ENCODE measurements at places on chromosomes 2 and 18.

DNA sequence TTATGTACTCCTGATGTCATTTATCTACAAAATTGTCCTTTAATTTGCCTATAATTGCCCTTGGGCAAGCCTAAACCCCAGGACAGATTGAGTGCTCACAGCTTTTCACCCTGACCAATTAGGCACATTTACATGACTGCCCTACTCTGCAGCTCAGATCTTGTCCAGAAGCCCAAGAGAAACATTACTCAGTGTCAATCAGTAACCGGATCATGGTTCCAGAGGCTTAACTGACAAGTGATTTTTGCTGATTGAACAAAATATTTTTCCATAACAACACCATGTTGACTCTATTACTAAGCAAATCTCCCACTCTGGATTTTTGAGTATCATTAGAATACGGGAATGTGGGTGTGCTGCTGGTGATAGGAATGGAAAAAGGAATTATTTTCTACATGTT, 465.4 kb upstream of the TNP1 start:
- no peak for DNase-seq

DNA sequence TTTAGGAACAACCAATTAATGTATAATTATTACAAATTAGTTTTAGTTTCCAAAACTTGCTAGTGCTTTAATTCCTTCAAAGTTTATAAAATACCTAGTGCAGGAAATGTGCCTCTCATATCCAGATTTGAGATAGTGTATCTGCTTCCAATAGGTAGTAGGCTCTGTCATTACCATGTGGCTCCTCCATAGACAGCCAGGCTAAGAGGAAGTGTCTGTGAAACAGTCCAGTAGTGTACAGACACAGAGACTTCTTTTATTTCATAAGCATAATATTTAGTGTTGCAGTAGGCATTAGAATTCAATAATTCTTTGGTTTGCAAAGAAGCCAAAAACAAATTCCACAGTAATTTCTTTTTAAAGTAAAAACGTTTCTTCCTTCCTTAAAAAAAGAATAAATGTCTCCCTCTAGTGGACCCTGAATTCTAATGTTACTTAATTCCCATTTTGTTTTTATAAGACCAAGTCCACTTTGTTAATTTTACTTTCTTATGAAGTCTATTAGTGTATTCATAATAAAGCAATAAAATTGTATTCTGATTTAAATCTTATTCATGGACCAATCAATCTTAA, 101.2 kb downstream of the NEB start:
- DNase-seq: no peak

GRCh38 chr2:140589696-140590095, 1541.1 kb downstream of the LRP1B start:
- DNase-seq: no peak

- no peak for DNase-seq
These were observed 73.6 kb downstream of the FSHR start for GRCh38 chr2:49080681-49081080.

DNA sequence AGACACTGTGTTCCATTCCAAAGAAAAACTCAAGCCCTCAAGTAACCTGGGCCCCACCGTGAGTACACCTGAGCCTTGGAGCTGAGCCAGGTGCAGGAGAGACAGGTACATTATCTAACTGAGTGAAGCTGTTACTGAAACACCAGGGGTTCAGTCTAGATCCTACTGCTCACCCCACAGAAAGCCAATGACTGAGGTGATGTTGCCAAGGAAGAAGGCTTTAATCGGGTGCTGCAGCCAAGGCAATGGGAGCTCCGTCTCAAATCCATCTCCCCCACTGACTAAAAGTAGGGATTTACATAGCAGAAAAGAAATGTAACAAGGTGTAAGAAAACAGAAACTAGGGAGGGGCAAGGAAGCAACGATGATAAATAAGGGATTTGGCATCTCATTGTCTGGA, 15.2 kb upstream of the SLC14A1 start:
- DNase-seq: no peak

- DNase-seq: no peak
These were observed 6.3 kb downstream of the TPRKB start for GRCh38 chr2:73730810-73731209.

DNA sequence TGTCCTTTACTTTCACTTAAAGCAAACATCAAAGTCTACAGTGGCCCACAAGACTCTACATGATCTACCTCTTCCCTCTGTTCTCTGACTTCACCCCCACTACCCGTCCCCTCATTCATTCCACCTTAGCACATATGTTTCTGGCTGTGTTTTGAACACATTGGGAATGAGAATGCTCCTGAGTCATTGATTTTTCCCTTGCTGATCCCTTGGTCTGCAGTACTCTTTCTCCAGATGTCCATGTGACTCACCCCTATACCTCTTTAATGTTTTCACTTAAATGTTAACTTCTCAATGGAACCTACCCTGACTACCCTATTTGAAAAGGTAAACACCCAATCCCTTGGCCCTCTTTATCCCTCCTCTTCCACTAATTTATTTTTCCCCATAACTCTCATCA, 30.7 kb upstream of the FRZB start:
- DNase-seq: no peak

DNA sequence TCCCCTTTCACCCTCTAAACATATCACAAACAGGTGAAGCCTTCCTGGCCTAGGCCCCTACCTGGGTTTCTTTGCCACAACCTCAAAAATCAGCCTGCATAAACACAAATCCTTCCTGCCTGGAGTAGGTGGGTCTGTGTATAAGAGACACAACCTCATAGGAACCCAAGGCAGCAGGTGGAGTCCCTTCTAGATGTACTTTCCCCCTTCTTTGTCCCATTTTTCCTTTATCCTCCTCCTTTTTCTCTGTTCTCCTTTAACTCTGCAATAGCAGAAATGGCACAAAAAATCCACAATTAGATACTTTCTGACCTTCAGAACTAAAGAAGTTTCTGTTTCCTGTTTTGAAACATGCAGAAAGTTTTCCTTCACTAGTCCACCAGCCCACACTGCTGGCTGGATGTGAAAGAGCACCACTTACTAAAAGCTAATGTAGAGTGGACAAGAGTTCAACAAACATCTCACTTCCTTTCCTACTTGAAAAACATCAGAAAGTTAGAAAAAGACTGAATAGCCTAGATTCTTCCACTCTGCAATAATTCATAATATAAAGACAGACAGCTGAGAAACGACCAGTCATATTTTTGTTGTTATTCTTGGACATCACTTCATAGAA, 11.2 kb downstream of the SLC40A1 start:
- no peak for DNase-seq

DNA sequence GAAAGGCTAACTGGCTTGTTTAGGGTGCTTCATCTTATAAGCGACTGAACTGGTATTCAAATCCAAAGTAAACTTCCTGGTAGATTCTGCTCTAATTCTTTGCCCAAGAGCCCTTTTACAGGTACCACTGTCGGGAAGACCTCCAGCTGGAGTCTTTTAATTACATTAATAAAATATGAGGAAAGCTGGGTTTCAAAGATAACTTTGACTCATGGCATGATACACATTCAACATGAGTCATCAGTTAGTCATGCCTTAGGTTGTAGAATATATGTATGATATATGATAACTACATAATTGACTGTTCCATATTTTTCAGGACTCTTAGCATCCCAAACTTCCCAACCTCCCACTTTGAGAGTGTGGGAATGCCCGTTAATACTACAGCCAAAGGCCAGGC, 32.3 kb downstream of the ZCCHC2 start:
- DNase-seq: no peak

DNA sequence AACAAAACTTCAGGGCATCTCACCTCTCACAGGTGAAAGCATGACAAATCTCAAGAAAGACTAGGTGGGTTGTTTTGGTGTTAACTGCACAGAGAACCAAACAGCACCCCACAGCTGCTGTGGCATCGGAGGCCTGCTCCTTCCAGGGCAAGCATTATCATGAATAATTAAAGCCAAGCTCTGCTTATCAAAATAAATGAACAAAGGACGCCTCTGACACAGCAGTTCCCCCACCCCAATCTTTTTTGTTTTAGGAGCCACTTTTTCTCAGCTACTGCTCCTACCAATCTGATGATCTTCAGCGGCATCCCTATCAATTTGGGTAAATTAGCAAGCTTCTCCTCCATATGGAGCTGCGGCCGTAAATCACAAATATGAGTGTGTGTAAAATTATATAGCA, 58.6 kb downstream of the KLF7 start:
- DNase-seq: no peak

GRCh38 chr2:75539955-75540716, 20.6 kb downstream of the EVA1A start:
- no peak for DNase-seq

GRCh38 chr2:110980339-110981062, 140.2 kb upstream of the BCL2L11 start:
- no peak for DNase-seq

DNA sequence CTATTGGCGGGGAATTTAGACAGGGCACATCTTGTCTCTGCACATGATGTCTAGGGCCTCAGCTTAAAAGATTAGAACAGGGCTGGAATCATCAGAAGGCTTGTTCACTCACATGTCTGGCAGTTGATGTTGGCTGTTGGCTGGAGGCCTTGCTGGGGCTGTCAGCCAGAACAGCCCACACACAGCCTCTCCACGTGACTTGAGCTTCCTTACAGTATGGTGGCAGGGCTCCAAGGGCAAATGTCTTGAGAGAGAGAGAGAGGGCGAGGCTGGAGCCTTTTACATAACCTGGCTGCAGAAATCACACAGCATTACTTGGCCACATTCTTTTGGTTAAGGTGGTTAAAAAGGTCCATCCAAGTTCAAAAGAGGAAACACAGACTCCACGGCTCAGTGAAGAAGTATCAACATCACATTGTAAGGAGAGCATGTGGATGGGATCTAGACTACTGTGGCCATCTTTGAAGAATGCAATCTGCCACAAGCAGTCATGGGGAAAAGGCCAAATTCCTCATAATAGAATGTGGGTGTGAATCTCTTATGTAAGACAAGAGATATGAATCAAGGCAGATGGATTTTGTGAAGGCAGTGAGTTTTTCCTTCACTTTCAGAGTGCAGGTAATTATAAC, 30.4 kb downstream of the SRSF7 start:
- no peak for DNase-seq

DNA sequence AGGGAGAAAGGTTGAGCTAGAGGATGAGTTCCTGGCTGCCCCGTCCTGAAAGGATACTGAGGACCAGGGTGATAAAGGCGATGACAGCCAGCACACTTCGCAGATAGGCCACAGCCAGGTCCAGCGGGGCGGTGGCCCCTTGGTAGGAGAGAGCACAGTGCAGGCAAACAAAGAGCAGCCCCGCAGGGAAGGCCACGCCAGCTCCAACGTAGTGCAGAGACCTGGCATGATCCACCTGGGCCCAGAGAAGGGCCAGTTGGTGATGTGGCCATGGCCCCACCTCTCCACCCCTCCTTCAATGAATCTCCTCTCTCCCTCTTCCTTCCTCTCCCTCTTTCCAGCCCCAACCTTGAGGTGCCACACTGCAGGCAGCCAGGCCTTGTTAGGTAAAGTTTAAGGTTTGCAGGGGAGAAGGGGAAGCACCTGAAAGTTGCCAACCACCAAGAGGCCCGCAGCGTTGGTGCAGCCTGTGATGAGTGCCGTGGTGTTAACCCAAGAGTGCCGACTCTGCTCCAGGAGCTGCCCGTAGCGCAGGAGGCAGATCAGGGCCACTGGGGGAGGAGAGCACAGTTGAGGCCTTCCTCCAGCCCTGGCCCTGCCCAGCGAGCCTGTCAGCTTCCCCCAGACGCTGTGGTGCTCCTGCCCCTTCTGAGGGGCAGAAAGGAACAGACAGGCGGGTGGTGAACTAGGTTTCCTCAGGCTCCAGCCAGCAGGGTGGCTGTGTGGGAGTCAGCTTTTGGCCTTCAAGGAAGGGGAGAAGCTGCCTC, 2.8 kb downstream of the TMEM150A start:
- DNase-seq: no peak

DNA sequence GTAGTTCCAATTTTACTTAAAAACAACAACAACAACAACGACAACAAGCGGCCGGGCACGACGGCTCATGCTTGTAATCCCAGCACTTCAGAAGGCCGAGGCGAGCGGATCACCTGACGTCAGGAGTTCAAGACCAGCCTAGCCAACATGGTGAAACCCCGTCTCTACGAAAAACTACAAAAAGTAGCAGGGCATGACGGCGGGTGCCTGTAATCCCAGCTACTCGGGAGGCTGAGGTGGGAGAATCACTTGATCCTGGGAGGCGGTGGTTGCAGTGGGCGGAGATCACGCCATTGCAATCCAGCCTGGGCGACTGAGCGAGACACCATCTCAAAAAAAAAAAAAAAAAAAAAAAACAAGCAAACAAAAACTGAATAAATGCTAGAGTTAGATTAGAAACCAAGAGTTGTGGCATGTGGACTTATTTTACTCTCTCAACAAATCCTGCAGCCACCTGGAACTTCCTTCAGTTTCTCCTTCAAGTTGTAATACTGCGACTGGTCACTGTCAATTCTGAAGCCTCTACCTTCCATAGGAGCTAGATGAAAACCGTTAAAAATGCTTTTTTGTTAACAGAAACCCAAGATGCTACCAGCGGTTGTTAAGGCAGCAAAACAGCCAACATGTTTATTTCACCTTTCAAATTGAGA, 1.3 kb downstream of the ATP5F1A start:
- DNase-seq: no peak

- DNase-seq: no peak
These were observed 139.4 kb downstream of the NCK2 start for GRCh38 chr2:105883911-105884694.

- no peak for DNase-seq
These were observed 88.1 kb downstream of the EPB41L3 start for GRCh38 chr18:5455674-5456073.

- no peak for DNase-seq
These were observed 96.9 kb upstream of the MSTN start for GRCh38 chr2:190159453-190159852.

DNA sequence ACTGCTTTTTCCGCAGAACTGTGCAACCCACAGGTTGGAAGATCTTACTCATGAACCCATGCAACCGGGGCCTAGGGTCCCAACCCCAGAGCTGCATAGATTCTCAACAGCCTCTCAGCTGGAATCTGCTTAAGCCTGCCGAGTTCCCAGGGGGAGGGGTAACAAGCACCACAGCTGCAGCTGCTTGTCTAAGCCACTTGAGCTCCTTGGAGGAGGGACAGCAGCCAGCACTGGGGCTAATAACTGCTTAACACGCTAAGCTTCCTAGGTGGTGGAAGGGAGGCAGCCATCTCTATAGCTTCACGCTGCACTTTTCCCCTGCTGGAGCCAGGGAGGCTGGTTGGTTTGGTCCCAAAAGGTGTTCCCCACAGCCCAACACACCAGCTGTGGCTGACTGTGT, 311.6 kb downstream of the DSC3 start:
- no peak for DNase-seq

DNA sequence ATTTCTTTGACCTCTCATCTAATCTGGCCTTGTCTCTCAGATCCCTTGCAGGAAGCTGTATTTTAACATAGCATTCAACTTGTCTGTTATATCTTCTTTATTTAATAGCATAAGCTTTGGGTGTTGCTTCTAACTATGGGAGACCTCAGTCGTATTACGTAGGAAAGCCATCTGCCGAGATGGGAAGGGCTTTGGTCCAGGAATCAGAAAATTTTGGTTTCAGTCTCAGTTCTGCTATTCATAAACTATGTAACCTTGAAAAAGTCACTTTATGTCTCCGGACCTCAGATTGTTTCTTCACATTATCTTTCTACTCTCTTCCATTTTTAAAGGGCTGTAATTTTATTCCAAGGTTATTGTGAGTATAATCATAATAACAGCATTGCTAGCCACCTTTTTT, 297.7 kb downstream of the SATB2 start:
- no peak for DNase-seq
